ENCODE measurements at places on chromosomes 5 and 9. TPM values are rescaled to one million over a fixed set of nuclear protein-coding genes. Genes with fewer than 3 reads are reported as not detected.

Gene GADD45G
- total RNA-seq, result 23.5 TPM

Gene ADAMTS2
- total RNA-seq, result not detected

Gene ADGRD2
- total RNA-seq, result not detected

DNA sequence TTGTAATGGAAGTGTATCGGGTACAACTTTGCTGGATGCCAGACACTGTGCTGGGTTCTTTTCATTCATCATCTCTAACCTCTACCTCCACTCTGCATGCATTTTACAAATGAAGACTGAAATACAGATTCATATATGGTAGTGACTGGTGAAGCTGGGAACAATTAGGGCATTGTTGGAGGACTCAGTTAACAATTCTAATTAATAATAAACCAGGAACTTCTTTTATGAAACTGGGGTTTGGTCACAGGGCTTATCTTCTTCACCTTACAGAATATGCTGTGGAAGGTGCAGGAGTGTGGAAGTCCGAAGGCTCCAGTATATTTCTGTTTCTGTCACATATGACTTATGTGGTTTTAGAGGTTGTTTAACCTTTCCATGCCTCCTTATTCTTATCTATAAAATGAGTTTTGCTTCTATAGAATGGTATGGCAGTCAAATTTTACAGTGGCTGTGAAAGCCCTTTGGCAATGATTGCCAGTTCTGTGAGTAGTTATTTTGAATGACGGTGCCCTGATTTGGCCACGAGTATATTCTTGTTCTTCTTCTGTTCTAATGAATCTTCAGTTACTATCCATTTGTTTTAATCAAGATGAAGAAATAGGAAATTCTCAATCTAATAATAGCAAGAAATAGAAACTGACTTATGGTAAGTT is 284.7 kb downstream of the GABRB2 start:
- no peak for DNase-seq
- no peak overlapping the region for H3K4me3 ChIP-seq
- H3K27ac ChIP-seq, result no peak overlapping the region
- H3K36me3 ChIP-seq, result no peaks in the 10 kb centered on the region
- H3K4me1 ChIP-seq, result no peaks in the 10 kb centered on the region

DNA sequence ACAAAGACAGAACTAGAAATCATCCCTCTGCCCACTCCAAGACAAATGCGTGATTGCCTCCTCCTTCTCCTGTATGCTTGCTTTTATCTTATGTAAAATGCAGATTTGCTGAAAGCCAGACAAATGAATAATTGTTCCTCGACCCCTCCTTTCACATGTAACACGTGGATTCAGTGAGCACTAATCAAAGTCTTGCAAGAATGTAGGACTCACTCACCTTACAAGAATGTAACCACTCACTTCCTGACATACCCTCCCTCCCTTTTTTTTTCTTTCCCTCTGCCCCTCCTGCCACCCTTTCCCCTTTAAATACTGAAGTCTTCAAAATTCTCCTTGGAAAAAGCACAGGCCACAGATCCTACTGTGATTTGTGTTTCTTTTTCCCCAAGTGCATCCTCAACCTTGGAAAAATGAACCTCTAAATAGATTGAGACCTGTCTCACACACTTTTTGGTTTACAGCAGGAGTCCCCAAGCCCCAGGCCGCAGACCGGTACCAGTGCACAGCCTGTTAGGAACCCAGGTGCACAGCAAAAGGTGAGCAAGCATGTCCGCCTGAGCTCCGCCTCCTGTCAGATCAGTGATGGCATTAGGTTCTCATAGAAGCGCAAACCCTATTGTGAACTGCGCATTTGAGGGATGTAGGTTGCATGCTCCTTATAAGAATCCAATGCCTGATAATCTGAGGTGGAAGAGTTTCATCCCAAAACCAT is 29.4 kb upstream of the HSD17B3 start:
- H3K4me3 ChIP-seq, result no peak overlapping the region
- H3K36me3 ChIP-seq, result no peaks in the 10 kb centered on the region
- no peak for DNase-seq
- H3K27me3 ChIP-seq, result no peaks in the 10 kb centered on the region
- no peak overlapping the region for H3K27ac ChIP-seq
